Astrocyte of the spinal cord (primary cell): ENCODE measurements at places on chromosomes 1 and 21.

DNA sequence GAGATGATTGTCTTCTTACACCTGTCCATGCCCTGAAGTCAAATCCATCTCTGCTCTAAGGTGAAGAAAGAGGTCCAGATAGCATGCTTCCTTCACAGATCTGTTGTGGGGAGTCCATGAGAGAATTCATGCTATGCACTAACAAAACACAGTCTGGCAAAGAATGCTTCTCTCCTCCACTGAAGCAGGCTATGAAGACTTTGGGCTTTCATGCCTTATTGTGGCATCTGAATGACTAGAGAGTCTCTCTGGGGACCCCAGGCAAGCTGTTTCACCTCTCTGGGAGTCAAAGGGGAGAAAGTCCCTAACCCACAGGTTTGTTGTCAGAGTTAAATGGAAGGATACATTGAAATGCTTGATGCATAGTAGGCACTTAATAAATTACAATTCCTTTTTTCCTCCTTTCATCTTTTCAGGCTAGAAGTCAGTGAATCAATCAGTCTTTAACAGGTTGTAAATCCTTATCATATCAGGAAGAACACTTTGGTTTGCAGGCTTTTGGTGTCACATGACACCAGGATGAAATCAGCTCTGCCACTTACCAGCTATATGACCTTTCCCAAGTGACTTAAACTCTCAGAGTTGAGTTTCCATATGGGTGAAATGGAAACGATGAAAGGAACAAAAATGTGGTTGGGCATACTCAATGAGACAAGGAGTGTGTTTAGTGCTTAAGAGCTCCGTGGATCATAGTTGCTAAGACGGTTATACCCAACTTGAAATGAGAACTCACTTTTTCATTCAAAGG is 200.1 kb upstream of the DAB1 start:
- no peak for DNase-seq

DNA sequence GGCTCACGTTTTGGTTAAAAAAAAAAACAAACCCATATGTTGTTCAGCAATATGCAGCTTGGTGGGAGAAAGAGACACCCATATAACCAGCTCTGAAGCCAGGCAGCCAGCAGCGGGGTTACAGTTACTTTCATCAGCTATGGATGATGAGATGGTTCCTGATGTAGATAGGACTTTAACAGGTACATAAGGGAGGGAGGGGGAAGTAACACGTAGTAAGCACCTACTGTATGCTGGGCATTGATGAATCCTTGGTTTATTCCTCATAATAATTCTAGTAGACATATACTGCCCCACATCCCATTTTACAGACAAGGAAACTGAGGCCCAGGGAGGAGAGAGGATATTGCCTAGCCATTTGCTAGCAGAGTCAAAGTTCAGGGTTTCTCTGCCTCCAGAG is 2.0 kb downstream of the SLC1A7 start:
- DNase-seq = no peak

- DNase-seq = no peak
Observed at GRCh38 chr21:43367296-43367695, 59.6 kb downstream of the SIK1 start.

- DNase-seq = no peak
Observed at GRCh38 chr1:186802388-186802787, 26.4 kb upstream of the PLA2G4A start.

GRCh38 chr1:18644973-18645746 is 14.5 kb downstream of the PAX7 start:
- DNase-seq = no peak

DNA sequence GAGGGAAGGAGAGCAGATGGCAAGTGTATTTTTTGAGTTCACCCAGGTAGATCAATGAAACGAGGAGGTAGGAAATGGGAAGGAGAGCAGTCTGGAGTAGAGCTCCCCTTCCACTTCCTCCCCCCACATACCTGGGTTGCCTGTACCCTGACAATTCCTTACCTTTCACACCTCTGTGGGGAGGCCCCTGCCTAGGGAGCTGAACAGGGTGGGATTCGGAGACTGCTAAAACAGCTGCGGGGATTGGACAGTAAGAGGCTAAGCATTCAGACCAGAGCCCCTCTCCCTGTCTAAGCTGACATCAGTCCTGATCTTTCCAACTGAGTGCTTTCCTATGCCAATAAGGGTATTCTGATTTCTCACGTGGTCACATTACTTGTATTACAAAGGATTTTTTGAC is 14.5 kb downstream of the RCSD1 start:
- DNase-seq = no peak

GRCh38 chr1:121483961-121484424 is 299.2 kb downstream of the SRGAP2C start:
- peak; percentile 41 for DNase-seq

DNA sequence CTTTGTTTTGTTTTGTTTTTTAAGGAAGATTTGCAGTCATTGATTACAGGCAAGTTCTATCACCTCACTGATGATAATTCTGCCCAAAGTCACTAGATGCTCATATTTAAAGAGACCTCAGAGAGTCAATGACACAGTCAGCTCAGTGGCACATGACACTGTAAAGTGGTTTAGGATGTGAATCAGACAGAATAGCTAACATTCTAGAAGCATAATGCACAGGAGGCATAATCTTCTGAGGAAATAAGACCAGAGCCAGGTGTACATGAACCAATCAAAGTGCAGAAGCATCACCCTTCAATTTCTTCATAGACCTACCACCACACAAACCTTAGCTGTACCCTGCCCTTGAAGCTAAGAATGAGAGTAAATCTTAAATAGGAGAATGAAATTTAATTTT is 268.5 kb downstream of the BRINP2 start:
- no peak for DNase-seq

DNA sequence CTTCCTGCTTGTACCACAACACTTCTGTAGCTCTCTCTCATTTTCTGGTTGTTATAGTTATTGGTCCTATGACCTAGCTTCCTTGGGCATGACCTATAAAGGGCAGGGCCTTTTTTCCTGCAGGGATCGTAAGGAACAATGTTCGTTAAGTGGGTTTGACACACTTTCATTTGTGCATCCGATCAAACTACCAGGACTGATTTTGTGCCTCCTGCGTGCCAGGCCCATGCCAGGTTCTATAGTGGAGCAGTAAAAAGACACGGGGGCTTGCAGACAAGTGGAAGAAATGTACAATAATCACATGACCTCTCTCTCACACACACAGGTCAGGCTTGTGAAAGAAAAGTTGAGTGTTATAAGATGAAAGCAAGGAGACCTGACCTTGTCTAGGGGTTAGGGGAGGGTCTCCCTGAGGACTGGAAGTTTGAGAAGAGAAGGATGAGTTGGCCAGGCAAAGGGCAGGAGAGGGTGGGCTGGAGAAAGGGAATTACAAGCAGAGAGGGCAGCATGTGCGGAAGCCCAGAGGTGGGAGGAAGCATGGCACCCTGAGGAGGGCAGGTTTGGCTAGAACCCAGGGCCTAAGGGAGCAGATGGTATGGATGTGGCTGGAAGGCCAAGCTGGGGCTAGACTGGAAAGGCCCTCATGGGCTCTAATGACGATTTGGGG is 145.4 kb downstream of the GRIK3 start:
- DNase-seq = no peak

GRCh38 chr1:95048317-95048716 is 24.4 kb downstream of the ALG14 start:
- no peak for DNase-seq

DNA sequence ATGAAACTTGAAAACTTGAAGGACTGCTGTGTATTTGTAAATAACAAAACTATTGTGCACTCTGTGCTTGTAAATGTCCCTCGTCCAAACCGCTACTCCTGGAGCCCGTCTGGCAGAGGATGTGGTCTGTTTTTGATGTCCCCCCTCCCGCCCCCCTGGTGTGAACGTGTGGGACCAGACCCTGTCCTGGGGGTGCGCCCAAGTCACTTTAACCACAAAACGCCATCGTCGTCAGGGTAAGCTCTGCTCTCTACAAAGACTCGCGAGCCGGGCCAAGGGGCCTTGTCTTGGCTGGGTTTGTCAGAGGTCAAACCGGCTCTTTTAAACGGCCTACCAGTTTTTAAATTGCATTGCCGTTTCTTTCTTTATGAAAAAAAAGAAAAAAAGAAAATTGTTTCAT is 87.4 kb upstream of the TMEM51 start:
- DNase-seq = no peak

GRCh38 chr1:196467230-196467925 is 140.9 kb downstream of the KCNT2 start:
- no peak for DNase-seq

DNA sequence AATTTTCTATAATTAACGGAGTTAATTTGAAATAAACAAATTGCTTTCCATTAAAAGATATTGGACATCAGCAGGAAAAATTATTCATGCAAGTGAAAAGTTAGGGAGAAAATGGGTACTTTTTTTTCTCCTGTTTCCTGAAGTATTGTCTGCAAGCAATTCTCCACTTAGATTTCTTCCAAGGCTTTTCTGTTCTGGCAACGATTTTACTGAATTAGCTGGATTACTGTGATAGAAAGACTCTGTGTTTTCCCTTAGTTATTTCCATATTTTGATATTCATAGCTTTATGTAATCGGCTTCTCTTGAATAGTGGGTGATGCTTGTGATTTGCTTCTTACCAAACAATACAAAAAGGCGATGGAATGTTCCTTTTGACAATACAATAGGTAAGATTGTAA is 1333.9 kb downstream of the AMY1C start:
- no peak for DNase-seq

DNA sequence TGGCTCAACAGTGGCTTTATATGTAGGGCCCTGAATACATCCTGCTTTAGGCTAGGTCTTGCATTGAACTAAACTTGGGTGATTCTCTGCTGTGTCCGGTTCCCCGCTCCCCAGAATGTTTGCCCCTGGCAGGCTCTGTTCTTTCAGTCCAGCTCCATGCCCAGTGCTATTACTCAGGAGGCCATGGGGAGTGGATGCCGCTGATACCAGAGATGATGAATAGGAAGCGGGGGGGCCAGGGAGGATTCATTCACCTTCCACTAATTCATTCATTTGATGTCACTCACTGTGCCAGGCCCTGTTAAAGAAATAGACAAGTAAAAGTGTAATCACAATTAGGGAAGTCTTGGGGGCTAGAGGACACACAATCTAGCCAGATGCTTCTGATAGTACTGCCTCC is 83.8 kb downstream of the TMEM53 start:
- no peak for DNase-seq

GRCh38 chr1:63675420-63675931 is 82.3 kb downstream of the PGM1 start:
- DNase-seq = peak; percentile 29

DNA sequence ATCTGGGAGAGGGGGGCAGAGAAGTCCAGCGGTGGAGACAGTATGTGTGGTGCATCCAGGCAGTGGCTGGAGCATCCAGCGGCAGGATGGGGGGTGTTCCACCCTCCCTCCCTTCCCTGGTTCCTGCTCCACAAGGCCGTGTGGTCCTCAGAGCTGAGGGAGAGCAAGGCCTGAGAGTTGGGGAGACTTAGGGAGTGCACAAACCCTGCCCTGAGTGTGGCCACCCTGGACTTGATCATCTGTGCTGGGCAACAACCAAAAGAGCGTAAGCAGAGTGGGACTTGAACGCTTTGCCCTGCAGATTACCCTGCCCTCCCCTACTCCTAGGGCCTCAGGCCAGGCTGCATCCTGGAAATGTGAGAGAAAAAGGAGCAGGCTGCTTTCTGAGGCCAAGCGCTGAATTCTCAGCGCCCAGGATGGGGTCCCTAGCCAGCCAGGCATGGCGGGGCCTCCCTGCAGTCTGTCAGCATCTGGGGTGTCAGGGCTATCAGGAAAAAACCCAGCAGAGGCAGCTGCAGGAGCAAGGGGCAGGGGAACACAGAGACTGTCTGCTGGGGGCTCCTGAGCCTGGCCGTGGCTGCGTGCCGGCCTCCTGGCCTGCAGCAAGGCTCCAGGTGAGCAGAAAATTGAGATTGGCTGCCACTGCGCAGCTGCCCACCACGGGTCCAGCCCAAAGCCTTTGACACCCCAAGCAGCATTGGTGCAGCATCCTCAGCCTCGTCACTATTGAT is 266.2 kb downstream of the NPHP4 start:
- DNase-seq = no peak

DNA sequence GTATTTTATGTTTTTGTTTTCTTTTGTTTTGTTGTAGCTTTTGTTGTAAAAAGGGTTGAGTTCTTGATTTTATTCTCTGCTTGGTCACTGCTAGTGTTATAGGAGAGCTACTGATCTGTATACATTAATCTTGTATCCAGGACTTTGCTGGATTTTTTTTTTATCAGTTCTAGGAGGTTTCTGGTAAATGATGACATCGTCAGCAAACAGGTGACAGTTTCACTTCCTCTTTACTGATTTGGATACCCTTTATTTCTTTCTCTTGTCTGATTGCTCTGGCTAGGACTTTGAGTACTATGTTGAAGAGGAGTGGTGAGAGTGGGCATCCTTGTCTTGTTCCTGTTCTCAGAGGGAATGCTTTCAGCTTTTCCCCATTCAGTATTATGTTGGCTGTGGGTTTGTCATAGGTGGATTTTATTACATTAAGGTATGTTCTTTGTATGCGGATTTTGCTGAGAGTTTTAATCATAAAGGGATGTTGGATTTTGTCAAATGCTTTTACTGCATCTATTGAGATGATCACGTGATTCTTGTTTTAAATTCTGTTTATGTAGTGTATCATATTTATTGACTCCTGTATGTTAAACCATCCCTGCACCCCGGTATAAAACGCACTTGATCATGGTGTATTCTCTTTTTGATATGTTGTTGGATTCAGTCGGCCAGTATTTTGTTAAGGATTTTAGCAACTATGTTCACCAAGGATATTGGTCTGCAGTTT is 905.7 kb downstream of the LTN1 start:
- DNase-seq = no peak

GRCh38 chr1:33399375-33399774 is 31.5 kb downstream of the PHC2 start:
- DNase-seq = no peak

DNA sequence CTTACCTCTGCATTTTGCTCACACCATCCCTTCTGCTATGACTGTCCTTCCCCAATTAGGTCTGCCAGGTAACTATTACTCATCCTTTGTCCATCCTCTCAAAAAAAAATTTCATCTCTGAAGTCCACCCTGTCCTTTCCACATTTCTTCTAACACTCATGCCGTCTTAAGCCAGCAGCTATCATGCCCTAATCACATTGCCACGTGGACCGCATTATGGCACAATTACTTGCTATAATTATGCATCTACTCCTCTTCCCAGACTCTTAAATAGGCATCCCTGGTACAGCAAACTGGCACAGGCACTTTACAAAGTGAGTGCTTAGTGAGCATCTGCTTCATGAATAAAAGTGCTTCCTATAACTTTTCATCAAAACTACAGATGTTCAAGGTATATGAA is 295.4 kb upstream of the ESRRG start:
- DNase-seq = no peak
